ENCODE measurements at places on chromosomes 3 and 15.

- DNase-seq, result no peak
Observed at GRCh38 chr3:3800080-3800455, 837 bp downstream of the LRRN1 start.

DNA sequence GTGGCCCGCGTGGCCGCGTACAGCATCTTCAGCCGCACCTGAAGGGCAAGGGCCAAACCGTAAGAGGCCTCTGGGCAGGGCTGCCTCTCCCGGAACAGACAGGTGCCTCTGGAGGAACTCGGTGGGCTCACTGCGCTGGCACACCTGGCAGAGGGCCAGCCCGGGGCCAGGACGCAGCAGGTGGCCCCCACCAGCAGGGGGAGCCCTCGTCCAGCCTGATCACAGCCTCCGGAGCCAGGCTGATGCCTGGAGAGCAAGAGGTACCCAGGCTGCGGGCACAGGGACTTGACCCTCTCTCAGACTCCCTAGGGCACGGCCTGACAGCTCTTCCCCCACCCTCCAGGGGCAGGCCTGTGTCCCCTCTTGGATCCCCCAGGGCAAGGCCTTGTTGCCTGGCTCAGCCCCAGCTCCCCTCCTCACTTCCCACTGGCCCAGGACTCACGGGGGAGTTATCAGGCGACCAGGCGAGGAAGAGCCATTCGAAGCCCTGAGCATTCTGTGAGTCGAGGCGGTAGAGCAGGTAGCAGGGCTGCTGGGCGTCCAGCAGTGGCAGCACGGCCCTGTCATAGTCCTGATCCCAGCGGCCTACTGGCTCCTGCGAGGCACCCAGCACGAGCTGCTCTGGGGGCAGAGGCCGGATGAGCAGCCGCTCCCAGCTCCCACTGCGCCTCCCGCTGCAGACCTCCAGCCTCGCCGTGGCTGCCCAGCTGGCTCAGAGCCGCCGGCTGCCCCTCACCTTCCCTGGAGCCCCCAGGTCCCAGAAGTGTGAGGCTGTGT, 6.2 kb upstream of the TLR9 start:
- no peak for DNase-seq

- DNase-seq, result no peak
Observed at GRCh38 chr15:65765106-65765505, 27.0 kb downstream of the DENND4A start.

DNA sequence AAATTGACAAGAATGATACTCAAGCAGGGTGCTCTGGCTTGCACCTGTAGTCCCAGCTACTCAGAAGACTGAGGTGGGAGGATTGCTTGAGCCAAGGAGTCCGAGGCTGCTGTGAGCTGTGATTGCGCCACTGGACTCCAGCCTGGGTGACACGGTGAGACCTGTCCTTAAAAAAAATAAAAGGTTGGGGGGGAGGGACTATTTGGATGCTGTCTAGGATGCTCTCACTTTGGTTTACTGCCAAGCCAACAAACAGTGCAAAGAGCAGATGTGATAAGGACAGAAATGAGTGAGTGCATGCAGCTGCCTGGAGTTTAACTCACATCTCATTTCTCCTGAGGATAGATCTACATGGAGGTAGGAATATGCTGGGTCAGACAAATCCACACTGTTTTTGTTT, 130.0 kb downstream of the FRMD4B start:
- no peak for DNase-seq

- DNase-seq, result peak; percentile 60
Observed at GRCh38 chr3:45592830-45593707, 1.5 kb upstream of the LIMD1 start.

DNA sequence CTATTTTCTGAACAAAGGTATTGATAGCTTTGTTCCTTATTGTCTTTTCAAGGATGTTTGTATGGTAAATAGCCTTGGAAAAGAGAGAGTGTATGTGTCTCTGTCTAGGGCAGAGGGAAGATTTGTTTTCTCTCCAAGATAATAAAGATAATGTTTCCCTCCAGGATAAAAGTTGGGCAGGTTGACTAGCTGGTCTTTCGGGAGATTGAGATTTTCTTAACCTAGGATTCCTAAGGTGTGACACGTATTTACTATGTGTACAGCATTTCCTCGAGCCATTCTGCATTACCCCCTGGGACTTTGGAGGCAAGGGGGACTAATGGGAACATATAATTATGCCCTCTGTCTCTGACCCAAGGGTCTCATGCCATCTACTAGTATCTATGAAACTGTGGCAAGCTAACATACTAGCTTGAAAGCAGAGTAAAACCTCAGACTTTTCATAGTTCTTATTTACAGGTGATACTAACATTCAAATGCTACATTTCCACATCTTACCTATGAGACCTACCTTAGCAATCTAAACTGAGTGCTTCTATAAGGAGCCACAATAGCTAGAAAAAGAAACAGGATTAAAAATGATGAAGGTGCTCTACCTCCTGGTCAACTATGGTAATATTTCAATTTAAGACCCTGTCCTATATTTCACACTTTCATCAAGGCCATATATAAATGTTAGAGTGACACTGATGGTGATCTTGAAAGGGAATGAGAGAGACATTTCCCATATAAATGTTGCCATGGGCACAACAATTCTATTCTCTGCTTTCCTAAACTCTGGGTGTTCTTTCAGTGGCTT, 252.9 kb upstream of the CBLB start:
- DNase-seq, result no peak

- no peak for DNase-seq
Observed at GRCh38 chr3:57959423-57960173, 48.6 kb upstream of the FLNB start.

- DNase-seq, result no peak
Observed at GRCh38 chr3:67421912-67422311, 232.5 kb downstream of the SUCLG2 start.

DNA sequence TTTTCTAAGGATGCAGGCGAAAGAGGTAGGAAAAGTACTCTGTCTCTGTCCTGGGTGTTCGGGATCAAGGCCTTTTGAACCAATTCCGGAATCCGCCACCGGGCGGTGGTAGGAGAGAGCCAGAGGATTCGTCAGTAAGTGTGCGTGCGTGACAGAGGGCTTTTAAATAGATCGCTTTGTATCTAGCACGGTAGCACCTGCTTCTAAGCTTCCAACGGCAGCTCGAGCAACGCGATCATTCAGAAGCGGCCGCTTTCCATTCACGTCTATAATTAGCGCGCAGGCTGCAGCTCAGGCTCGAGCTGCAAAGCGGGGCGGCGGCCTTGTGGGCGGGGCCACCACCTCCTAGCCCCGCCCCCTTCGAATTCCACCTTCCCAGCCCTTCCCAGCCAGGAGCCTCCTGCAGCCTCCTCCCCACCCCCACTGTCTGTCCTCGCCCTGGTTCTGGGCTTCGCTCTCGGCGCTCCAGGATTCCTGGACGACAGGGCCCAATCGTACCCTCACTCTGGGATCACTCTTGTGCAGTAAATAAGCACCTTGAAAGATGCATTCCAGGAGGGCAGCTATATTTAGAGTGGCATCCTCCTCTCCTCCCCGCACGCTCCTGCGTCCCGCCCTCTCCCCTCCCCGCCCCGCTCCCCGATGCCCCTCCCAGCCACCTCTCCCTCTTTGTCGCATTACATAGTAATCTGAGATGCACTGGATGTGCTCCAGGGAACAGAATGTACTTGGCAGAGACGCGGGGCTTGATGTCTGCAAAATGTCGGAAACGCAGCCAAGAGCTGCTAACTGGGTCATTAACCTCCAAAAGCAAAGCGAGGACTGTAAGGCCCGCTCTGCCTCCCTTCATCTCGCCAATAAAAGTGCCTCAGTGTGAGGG, 224.1 kb upstream of the TPRG1 start:
- peak; percentile 99 for DNase-seq

DNA sequence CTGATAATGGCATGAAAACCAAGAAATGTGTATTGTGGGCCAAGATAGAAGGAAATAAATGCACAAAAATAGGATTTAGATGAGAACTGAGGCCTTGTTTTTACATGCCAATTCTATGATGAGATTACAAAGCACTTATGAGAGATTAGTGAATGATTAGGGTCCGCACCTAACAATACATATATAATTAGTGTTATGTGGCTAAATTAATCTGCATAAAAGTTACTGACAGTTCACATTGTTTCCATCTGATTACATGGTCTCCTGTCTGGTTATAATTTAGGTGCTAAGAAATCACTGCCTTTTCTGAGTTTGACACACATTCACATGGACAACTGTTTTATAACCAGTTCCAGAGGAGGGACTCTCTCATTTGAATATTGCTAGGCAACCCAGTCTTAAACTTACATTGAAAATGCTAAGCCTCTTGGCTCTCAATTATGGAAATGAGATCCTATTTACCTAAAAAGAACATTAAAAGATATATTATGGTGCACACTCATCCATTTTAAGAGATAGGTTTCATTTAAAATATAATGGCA, 117.0 kb upstream of the ARL6 start:
- no peak for DNase-seq

Measured in NCI-H774 (cell line).